ENCODE measurements at places on chromosomes 5 and 9.

DNA sequence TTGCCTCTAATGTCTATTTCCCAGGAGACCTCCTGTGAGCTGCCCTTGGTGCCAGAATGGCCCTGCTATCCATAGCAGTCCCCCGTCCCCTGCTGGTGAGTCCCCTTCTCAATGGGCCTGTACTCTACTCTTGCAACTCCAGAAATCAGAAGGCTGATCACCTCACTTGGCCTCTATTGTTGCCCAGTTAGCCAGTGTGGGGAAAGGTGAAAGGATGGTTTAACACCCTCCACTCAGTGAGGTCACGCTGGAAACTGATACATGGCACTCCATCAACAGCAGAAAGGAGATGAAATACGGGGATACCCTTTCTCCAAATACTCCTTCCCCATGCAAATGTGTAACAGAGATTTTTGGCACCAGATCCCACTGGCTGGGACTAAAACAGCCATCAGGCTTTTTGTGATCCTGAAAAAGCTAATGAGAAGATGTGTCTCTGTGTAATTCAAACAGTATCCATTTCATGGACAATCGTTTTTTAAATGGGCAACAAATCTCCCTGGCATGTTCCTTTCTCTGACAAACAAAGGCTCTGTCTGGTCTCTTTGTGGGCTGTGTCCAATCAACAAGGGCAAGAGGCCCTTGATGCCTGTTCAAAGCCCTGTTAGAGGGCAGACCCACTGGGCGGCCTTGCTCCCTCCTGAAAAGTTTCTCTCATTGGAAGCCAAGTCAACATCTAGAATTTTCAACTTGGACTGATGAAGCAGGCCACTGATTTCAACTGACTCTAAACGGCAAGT, 343.7 kb downstream of the SPOCK1 start:
- peak; percentile 31 for DNase-seq

GRCh38 chr5:136701191-136701590, 335.8 kb upstream of the TRPC7 start:
- DNase-seq: no peak

- DNase-seq: no peak
Measured at GRCh38 chr5:169590602-169591001, 7.0 kb downstream of the SPDL1 start.

DNA sequence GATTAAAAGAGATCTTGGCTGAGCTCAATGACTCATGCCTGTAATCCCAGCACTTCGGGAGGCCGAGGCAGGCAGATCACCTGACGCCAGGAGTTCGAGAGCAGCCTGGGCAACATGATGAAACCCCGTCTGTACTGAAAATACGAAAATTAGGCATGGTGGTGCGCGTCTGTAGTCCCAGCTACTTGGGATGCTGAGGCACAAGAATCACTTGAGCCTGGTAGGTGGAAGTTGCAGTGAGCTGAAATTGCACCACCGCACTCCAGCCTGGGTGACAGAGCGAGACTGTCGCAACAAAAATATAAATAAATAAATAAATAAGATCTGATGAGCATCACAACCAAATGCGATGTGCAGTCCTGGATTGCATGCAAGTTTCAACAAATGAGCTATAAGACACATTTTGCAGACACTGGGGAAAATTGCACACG, 8.7 kb upstream of the ENG start:
- no peak for DNase-seq

GRCh38 chr5:55176176-55176818, 3.3 kb upstream of the CDC20B start:
- no peak for DNase-seq

- no peak for DNase-seq
Measured at GRCh38 chr5:43691275-43691674, 88.3 kb downstream of the NNT start.

DNA sequence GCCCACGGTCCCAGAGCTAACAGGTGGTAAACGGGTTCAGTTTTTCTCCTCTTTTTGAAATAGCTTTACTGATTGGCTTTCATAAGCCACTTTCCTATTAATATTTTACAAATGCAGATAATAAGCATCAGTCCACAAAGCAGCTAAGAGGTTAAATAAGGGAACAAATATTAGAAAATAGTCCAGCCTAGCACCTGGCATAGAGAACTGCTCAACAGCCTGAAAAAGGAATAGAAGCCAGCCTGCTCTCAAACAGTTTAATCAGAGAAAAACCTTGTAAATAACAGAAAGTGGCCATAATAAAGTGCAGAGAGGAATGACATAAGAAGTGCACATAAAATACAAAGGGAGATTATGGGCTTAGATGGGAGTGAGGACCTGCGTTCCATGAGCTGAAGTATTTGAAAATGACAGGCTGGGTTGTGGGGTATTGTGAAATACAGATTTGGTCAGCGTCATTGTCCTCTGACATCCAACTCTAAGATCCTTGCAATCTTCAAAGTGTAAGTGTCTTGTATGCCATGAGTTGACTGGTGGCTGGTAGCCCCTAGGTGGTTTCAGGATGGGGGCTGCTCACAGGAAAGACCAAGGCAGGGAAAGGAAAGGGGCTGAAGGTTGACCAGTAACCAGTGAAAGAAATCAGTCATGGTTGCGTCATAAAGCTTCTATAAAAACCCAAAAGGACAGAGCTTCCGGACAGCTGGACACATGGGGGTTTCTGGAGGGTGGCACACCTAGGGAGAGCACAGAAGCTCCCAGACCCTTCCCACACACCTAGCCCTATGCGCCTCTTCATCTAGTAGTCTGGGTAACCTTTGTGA, 32.4 kb downstream of the MYO10 start:
- no peak for DNase-seq

- DNase-seq: peak; percentile 44
Measured at GRCh38 chr5:10701567-10702039, 59.4 kb downstream of the DAP start.

DNA sequence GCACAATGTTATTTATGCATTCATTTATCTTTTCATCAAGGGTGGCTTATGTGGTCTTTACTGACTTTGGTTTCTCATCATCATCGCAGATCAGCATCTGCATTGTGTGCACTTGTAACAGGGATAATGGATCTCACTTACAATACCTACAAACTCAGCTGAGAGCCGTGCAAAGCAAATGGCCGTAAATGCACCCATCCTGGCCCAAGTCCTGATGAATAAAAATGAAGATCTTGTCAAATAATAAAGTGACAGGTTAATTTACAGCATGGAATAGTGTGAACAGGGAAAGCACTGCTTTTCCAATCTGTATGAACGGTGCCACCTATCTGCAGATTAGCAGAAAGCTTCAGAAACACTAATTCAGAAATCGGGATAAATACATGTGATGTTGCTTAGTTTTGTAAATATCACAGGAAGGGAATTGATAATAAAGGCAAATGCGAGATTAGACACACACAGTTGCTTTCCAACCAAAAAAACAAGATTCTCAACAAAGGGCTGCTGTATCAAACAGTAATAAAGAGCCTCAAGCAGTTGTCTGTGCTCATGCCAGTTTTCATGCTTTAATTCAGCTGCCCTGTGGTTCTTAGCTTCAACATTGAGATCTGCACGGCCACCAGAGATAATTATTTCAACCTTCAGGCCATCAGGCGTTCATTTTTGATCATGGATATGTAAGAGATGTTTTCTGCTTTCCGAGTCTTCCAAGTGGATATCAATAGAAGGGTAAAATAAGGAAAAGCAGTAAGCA, 153.4 kb upstream of the POU5F2 start:
- DNase-seq: peak; percentile 46

DNA sequence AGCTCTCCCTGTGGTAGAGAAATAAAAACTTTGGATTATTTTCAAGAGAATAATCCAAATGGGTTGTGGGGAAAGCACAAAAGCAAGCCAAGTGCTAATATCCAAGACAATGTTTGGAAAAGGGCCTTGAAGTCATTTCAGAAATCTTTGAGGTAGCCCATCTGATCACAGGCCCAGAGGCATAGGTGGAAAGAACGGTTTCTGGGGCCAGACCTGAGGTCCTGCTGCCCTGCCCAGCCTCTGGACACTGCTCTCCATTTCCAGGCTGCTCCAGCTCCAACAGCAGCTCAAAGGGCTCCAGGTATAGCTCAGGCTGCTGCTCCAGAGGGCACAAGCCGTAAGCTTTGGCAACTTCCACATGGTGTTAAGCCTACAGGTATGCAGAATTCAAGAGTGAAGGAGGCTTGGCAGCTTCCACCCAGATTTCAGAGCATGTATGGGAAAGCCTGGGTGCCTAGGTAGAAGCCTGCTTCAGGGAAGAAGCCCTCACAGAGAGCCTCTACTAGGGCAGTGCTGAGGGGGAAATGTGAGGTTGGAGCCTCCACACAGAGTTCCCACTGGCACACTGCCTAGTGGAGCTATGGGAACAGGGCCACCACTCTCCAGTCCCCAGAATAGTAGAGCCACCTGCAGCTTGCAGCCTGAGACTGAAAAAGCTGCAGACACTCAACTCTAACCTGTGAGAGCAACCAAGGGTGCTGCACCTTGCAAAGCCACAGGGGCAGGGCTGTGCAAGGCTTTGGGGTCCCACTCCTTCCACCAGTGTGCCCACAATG, 133.1 kb downstream of the PIK3R1 start:
- DNase-seq: no peak

DNA sequence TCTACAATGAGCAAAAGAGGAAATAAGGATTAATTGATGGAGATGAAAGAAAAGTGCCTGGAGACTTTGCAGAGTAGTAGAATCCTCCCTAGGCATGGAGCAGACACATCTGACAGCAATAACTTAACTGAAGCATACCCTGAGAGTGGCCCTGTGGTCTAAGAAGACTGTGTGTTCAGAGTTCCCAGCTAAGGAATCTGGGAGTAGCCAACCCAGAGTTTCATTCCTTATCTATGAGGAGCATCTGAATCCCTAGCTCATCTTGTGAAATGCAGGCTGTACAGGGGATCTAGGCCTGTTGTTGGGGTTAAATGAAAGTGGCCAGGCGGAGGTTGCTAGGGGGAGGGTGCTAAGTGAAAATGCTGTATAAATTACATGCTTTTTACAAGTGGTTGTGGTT, 233.1 kb upstream of the FBXL7 start:
- DNase-seq: no peak

DNA sequence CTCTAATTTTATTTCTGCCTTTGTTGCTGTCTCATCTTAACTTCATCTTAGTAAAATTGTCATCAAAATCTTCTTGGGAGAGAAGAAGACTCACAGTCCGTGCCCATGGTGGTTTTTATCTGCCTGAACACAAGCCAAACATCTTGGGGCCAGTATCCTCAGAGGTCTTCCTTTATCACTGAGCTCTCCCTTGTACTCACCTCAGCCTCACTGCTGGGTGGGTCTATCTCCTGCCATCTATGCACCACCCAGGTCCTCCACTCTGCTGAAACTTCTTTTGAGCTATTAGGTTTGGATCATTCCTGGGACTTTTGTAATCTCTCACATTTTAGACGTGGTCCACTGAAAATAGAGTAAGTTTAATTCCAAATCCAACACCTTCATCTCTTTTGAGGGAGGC, 116.3 kb upstream of the EPB41L4A start:
- DNase-seq: no peak

GRCh38 chr5:148843510-148844318, 17.3 kb downstream of the ADRB2 start:
- no peak for DNase-seq

DNA sequence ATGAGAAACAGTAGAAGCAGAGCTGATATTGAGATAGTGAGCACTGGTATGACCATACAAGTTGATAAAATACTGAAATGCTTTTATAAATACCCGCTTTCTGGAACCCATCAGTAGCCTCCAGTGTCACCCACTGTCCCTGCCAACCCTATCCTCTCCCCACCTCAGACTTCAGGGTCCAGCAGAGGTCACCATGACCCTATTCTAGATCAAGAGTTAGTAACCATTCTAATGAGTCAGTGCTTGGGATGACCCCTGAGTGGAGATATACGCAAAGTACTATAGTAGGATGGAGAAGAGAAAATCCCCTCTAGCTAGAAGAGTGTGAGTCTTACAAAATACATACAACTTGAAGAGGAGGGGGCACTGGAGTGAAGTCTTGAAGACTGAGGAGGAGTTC, 297.9 kb upstream of the BRINP1 start:
- peak; percentile 4 for DNase-seq

GRCh38 chr5:57531333-57531732, 48.7 kb upstream of the ACTBL2 start:
- no peak for DNase-seq
